M059J (cell line): ENCODE measurements at places on chromosomes 7 and 10. TPM values are rescaled to one million over a fixed set of nuclear protein-coding genes. Genes with fewer than 3 reads are reported as not detected.

GRCh38 chr10:79116368-79116767 is 47.6 kb downstream of the ZMIZ1 start:
- no peak for DNase-seq

GRCh38 chr7:93016681-93017381 is 100.9 kb downstream of the SAMD9 start:
- DNase-seq = peak; percentile 20

DNA sequence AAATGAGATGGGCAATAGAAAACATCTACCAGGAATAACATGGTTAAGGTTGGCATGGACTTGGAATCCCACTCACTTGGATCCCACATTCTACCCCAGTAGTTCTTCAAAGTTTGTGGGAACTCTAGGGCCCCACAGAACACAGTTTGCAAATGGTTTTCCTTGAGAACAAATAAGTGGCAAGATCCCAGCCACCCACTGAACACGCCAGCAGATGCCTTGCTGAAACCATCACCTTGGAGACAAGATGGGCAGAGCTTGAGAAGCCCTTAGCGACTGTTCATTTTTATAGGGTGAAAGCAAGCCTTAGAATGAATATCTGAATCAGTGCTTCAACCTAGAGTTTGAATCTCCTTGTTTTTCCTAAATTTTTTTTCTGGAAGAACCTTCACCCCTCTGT is 349.1 kb downstream of the RPS24 start:
- no peak for DNase-seq

GRCh38 chr10:129386415-129387257 is 80.4 kb upstream of the MGMT start:
- no peak for DNase-seq

- peak; percentile 51 for DNase-seq
Measured at GRCh38 chr10:114246679-114247305, 7.7 kb downstream of the VWA2 start.

DNA sequence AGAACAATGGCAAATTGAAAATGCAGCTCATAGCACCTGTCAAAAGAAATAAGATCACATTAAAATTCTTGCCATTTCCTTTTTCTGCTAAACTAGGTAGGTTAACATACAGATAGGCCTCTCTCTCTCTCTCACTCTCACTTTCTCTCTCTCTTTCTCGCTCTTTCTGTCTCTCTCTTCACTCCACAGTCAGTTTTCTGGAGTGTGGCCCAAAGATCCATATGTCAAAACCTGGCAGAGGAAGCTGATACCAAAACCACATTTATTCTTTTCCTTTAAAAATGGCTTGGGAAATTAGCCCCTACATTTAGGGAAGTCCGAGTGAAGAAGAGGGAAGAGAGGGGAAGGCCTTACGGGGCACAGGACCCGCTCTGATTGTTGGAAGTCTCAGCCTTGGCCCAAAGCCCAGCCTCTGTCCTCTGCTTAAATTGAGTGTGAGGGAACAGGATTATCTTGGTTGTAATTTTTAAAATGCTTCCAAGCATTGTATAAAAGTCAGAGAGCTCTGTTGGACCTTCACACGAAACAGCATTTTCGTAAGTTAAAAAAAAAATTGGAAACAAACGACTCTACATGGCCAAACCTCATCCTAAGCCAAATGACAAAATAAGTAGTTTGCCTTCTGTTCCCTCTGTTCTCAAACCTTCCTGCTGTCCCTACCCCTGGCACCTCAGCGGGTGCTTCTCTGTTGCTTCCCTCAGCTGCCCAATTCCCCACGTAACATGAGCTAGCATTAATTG is 83.2 kb downstream of the FRMD4A start:
- DNase-seq = no peak

GRCh38 chr10:96718304-96718990 is 1.9 kb downstream of the PIK3AP1 start:
- DNase-seq = no peak

The OR6V1 gene
- not detected in 2 replicates for total RNA-seq

DNA sequence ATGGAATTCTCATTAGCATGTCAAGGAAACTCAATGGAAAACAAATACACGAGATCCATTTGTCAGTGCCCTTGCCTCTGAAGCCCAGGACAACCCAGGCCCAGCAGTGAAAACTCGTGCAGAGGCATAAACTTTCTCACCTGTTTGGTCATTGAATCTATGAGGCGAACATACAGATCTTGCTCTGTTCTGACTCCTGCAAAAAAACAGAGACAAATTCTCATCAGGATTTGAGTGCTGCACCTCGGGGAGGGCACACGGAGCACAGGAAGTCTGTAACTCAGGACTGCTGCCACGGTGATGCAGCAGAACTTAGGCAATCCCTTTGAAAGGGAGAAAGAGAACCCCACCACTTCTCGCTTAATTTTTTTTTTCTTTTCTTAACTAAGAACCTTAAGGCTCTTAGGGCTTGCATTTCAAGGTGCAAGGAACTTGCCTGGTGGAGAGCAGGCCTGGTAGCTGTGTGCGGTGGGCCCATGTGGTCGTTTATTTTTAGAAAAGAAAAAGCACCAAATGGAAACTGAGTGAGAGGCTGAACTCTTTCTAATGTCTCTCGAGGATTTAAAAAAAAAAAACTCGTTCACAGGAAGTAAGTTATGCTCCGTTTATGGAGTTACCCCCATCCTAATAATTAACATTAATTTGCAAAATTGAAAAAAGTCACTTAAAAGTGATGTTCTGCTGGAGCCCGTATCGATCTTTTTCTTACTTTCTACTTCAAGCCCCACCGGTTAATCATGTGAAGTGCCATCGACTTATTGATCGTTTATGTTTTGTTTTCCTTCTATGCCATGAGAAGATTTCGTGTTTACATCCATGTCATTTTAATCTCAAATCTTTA is 1.8 kb downstream of the EBF3 start:
- DNase-seq = no peak
